ENCODE measurements at places on chromosomes 11 and 22.

DNA sequence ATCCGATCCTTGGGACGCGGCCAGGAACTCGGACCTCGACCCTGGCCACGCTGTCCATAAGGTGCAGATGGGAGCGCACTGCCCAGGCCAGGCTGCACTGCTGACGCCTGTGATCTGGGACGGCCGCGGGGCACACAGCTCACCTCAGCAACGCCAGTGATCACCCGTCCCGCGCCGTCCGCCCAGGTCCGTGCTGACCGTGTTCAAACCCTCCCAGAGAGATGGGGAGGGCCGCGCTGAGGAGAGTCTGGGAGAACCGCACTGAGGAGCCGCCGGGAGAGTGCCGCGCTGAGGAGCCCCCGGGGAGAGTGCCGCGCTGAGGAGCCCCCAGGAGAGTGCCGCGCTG lies 636 bp downstream of the KCNQ1OT1 start:
- no peak for DNase-seq

DNA sequence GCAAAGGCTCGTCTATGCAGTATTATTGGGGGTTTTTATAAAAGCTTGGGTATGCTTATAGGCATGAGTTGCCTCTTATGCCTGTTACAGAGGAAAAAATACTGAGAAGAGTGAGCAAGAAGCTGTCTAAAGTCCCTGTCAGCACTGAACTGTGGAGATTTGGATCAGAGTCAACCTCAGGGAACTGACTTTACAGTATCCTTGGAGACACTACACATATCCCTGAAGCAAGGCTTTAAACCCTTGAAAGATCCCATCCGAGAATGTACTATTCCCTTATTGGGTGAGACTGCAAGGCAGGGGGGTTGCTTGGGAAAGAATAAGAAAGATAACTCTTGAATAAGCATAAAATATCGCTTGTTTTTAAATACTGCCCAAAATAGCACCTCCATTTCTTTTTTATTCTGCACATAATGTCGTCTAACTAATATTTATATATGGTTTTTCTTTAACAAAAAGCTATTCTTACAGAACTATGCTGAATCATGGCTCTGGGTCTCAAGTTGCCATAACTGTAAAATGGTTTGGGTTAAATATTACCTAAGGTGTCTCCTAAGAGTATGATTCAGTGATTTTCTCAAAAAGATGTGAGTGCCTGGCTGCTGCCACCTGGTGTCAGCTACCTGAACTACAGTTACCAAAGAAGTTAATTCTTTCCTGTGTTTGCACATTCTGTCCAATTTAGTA lies 1062.8 kb downstream of the DLG2 start:
- no peak for DNase-seq

- no peak for DNase-seq
Measured at GRCh38 chr11:122681735-122682134, 26.2 kb downstream of the UBASH3B start.

DNA sequence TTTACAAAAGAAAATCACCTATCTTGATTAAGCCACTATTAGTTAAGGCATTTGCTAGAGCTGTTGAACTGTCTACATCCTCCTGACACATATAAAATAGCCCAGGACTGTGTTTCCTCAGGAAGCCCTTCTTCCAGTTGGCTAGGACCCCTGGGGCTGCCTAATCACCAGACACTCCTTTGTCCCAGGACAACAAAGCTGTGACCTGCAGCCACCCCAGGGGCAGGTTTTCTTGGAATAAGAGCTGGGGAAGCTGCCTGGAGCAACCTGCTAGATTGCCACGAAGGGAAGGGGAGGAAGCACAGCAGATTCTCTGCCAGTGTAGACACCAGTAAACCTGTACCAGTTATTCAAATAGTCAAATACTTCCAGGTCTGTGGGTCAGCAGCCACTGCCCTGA lies 17.6 kb downstream of the CHST1 start:
- no peak for DNase-seq

DNA sequence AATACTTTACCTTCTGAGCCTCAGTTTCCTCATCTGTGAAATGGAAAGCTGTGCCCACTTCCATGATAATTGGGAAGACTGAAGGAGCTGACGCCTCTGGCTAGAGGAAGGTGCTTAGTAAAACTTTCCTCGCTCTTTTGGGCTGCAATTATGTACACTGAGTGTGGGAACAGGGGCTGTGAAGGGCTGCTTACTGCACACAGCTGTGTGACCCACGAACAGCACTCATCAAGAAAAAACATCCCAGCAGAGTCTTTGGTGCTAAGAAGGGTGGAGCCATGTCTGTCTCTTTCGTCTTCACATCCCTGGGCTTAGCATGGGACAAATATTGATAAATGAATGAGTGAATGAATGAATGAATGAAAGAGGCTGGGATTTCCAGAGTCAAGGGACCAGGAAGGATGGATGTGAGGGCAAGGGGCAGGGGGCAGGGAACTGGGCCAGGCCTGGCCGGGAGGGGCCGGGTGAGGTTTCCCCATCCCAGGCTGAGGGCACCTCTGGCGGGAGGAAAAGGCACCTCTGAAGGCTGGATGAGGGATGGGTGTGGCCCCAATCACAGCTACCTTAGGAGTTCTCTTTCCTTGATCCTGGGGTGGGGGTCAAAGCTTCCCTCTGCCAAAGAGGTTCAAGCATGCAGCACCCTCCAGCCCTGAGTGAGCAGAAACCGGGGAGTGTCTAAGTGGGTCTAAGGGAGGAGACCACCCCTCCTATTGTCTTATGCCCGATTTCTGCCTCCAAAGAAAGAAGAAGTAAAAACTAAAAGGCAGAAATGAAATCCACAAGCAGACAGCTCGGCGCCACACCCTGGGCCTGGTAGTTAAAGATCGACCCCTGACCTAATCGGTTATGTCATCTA lies 9.2 kb upstream of the CD5 start:
- no peak for DNase-seq

GRCh38 chr22:29145321-29146072 lies 60.2 kb upstream of the EMID1 start:
- DNase-seq = no peak

DNA sequence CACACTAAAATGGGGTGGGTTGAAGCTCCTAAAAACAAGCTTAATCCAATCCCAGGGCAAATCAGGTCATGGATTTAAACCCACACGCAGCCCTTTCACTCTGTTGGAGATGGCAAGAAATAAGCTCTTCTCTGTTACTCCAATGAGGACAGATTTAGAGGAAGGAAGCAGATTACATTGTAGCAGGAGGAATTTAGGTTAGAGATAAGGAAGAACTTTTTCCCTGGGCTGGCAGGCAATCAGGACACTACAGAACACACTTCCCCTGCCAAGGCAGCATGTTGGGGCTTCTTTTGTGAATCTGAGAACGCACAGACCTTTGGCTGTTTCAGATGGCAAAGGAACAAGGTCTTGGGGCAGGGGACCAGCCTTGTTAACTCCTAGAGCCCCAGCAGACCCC lies 46.2 kb downstream of the C11orf58 start:
- no peak for DNase-seq

DNA sequence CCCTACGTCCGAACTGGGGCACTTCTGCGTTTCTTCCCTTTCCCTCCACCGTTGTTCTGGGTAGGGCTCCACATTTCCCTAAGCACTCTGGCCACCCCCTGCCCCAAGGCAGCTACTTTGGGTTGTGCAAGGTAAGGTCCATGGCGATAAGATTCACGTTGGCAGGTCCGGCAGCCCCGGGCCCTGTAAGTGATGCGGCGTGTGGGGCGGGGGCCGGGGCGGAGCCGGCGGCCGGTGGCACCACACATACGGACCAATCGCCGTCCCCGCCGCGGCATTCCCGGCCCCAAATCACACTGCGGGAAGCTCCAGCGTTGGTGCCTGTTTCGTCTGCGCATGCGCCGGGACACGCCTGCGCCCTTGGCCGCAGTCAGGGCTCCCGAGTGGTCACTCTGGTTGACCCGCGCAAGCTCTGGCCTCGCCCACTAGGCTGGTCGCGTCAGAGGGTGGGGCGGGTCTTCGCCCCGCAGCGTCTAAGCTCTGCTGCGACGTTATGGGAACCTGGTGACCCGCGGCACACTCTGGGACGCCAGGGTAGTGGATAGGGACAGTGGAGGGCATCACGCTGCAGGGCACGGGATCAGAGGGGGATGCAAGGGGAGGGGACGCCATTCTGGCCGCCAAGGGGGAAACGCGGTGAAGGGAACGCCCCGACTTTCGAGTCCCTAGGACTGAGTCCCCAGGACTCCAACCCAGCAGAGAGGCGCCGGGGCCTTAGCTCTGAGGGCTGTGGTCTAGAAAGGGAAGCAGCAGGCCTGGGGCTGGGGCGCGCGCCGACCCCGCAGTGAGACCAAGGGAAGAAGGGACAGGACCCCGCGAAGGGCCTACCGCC lies 1.6 kb downstream of the FADS1 start:
- peak; percentile 34 for DNase-seq

- DNase-seq = no peak
Measured at GRCh38 chr11:76335842-76336241, 45.1 kb downstream of the THAP12 start.

GRCh38 chr11:117157507-117157906 lies 13.4 kb downstream of the PAFAH1B2 start:
- no peak for DNase-seq

- no peak for DNase-seq
Measured at GRCh38 chr11:103222806-103223205, 113.6 kb downstream of the DYNC2H1 start.

DNA sequence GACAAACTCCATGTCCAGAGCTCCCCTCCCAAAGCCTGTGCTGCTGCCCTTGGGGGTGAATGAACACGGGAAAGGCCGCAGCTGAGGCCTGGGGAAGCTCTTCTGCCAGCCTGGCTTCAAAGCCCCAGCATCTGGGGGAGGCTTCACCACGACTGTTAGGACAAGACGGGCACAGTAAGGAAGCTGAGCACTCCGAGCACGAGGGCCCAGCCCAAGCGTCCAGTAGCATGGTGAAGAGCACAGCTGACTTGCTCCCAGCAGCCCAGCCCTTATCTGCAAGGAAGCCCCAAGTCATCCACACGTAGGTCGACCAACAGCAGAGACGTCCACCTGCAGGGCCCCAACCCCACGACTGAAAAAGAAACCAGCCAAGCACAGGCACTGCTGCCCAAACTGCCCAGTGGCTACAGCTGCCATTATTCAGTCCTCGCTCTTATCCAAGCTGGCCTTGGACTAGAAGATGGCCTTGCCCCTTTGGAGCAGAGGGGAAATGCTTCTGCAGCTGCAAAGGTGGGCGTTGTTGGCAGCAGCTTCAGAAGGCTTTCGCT lies 62.5 kb downstream of the SHANK2 start:
- no peak for DNase-seq

DNA sequence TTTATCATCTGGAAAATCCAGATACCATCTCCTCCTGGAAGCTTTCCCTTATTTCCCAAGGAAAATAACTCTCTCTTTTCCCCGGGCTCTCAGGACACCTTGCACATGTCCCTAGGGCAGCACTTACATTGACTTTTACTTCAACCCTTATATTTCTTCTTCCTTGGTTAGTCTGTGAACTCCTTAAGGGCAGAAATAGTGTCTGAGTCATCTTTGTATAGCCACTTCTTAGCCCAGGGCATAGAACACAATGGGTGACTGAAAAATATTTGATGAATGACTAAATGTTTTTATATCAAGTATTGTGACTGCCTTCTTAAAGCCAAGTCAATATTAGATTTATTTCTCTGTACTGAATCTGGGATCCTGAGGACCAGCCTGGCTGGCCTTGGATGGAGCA lies 45.4 kb upstream of the MYOD1 start:
- DNase-seq = no peak

All from NCI-H524 treated with DMSO at 0.1 percent for 48 hours (cell line).